ENCODE measurements at places on chromosomes 2 and 18.
A peak's percentile ranks its signal among the peaks of the same experiment; 100 is the strongest.

- DNase-seq = peak; percentile 58
These were observed 35.4 kb downstream of the FASTKD2 start for GRCh38 chr2:206800506-206801417.

- DNase-seq = no peak
These were observed 27.1 kb downstream of the SLC38A11 start for GRCh38 chr2:164928101-164928673.

DNA sequence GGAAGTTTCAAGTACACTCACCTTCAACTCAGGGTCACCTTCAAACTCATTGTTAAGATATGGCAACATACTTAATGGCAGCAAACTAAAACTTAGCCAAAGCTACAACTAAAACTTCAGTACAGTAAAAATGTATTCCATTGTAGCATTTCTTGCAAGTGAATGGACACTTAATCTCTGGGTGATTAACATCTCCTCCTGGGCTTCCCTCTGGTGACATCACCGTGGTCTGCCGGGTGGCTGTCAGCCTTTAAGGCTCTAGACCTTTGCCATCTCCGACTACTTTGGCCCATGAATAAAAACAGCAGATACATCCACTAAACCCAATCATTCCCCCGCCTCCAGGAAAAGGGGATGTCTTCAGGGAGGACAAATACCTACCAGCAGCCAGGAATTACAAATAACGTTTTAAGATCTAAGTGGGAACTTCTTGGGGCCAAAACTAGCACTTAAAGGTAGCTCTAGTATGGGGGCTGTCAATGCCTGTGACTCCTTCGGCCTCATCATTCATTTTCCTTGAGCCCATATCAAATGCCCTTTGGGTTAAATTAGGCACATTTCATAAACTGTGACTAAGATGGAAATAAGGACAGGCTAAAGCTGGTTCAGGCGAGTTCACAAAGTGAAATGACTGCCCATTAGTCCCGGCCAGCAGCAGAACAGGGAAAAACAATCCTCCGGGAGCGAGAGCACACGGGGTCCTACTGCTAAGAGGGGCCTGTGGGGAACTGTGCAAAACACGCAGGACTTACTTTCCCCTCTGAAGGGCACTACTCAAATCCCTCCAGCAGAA, 1.1 kb downstream of the TFCP2L1 start:
- DNase-seq = no peak

DNA sequence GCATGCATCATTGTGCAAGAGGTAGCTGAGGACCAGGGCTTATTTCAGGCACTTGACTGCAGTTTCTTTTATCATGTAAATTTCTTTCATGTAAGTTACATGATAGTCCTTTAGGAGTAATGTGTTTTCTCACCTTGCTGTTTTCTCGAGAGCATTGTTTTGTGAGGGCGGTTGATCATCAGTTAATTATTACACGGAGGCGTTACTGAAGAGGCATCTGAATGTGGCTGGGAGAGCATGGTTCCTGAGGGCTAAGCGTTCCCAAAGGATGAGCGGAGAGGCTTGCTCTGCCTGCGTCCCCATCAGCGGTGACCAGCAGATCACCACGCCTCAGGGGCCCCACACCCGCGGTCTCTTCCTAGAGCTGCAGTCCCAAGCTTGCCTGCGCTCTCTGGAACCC, 156.1 kb upstream of the NFATC1 start:
- DNase-seq = no peak

DNA sequence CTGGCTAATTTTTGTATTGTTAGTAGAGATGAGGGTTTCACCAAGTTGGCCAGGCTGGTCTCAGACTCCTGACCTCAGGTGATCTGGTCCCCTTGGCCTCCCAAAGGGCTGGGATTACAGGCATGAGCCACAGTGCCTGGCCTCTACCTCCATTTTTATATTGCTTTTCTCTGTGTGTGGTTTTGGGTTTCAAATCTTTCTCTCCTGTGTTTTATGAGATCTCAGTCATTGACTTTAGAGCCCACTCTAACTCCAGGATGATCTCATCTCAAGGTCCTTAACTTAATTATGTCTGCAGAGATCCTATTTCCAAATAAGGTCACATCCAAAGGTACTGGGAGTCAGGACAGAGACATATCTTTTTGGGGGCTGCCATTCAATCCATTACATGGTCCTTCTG, 24.7 kb downstream of the ARL4C start:
- DNase-seq = no peak

DNA sequence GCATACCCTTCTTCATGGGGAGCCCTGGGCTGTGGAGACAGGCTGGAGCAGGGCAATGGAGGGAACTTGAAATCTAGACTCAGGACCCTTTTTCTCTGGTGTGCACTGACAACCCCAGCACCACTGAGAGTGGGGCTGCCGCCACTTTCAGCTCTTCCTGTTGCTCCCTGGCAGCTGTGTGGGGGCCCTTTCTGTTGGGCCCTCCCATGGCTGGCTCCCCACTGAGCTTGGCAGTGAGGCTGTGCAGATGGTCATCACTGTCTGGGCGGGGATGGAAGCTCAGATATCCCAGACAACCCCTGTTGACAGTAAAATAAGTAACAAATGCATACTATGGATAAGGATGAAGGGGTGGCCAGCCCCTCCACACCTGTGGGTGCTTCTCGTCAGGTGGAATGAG, 6.7 kb downstream of the MYO7B start:
- DNase-seq = no peak

DNA sequence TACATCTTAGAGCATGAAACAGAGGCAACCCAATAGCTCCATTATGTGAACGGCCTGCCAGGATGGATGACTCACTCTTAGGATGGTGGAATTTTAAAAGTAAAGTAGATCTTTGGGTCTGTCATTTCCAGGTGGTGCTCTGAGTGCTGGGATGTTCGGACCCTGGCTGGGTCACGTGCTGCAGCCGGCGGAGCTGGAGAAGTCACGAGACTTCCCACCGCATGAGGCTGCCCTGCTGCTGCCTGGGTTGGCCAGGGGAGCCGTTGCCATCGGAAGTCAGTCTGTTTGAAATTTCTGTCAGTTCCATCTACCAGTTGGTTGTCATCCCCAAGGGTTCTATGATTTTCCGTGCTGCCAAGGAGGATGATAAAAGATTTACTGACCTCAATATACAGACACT, 93.3 kb upstream of the ALKAL2 start:
- DNase-seq = no peak

GRCh38 chr2:190304404-190304803, 15.2 kb downstream of the HIBCH start:
- DNase-seq = no peak

DNA sequence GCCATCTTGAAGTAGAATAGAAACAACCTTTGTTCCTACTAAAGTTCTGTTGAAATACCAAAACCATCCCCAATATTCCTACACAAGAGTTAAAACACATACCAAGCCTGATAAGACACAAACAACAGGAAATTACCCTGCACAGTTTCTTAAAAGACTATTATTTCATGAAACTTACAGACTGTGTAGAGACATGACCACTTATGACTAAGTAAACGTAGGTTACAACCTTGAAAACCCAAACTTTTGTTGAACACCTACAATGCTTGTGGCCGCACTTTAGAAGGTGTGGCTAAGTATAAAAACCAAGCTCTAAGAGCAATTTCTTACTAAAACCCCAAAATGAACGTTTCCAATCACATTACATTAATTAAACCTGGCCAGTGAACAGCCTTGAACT, 2.0 kb downstream of the SMAD2 start:
- no peak for DNase-seq

DNA sequence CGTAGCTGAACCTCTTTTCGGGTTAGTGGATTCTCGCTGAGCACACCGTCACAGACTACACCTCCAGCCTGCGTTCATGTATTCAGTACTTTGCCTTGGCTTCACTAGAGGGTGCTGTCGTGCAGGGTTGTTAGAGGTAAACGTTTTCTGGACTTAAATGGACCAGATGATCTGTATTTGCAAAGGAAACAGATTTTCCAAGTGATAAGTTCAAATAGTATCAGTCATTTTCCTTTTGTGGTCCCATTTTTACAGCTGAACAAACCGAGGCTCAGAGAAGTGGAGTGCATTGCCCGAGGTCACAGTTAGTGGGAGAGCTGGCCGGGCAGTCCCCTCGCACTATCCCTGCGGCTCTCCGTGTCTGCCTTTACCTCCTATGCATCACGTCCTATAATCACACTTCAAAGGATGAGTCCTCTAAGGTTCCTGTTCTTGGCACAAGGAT, 125.9 kb downstream of the MAP4K4 start:
- no peak for DNase-seq

DNA sequence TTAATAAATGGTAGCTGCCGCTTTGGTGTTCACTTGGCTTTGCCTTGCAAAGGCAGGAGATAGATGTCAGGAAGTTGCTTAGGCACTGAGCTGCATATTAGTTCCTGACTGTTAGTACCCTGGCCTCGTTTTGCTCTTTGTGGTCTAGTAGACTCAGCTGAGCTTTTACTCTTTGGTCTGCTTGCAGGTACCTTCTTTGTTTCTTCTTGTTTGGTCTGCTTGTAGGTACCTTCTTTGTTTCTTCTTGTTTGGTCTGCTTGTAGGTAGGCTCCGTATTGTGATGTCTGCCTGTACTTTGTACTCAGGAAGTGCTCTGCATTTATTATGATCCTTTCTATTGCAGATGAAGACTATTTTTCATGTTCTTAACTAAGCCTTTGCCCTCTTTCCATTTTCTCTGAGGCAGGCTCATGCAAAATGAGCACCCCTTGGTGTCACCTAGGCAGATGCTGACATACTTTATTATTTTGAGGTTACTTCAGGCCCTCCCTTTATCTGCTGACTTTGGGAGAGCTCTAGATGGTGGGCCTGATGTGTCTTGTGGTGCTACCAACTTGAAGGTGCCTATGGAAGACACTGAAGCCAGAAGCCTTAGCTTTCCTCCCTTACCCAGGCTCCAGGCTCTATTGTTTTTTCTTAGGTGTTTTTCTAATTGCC, 6.0 kb downstream of the RPIA start:
- DNase-seq = no peak

GRCh38 chr2:237431372-237431771, 17.4 kb upstream of the COL6A3 start:
- no peak for DNase-seq

DNA sequence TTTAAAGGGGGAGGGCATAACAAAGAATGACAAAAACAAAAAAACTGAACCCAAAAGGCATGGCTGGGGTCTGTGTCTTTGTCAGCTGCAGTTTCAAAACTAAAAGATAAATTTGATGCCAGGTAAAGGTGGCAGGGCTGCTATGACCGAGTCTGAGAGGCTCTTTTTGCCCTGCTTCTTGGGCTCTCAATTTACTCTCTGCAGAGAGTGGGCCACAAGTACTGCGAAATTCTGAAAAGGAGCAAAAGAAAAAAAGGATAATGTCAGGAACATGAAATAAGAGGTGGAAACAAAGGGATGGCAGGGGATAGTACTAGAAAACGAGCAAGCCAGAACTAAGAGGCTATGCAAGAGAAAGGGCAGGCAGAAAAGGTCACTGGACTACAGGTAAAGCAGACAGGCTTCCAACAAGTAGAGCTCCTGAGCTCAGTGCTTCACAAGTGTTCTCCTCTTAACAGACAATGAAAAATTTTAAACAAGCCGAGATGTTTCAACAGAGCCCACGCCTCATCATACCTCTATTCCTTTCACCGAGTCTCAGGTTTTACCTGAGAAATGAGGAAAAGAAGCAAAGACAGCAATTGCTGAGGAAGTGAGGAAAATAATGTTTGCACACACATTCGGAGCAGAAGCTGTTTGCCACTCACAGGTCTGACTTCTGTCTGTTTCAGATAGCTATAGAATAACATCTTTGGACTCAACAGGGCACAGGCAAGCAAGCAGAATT, 7.3 kb downstream of the IRS1 start:
- no peak for DNase-seq

DNA sequence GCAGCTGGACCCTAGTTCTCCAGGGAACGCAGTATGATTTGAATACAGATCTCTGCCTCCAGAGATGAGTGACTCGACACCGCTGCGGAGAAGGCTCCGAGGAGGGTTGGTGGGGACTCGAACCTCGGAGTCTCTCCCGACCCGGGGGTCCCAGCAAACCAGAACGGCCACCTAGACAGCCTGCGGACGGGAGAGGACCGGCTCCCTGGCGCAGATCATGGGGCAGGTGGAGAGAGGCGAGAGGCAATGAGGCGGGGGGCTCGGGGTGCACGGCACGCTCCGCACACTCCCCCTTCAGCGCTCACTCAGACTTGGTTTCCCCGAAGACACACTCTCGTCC, 12.6 kb downstream of the DYSF start:
- no peak for DNase-seq

DNA sequence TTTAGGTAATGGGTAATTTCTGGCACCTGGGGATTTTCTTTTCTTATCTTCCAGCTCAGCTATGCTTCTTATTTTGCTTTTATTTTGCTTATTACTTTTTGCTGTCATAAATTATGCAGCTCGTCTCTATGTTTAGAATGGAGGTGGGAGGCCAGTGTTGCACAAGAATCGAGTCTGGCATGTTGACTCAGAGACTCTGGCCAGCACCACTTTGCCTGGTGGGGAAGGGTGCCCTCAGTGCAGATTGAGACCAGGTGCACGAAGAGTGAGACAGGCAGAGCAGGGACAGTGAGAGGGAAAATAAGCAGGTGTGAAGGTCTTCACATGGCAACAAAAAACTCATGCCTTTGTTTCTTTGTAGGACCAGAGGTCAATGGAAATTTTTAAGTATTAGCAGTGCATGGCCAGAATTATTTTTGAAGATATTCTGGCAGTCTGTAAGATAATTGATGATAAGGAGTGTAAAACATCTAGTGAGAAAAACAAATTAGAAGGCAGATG, 59.2 kb upstream of the SLC5A7 start:
- no peak for DNase-seq

DNA sequence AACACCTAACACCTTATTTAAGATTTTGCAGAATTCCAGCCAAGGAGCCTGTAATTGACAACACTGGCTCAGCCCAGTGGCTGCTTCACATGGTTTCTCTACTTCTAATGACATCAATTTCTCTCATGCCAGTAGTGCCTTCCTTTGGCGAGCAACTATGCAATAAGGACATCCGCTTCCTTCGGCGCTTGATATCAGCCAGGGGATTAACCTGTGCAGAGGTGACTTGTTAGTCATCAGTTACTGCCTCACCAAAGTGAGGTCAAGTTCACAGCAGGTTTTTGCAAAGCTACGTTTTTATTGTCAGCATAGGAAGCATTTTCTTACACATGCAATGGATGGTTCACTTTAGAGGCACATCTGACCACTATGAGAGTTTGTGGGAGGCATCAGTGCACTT, 24.0 kb upstream of the EDAR start:
- no peak for DNase-seq

GRCh38 chr2:204140246-204140645, 203.7 kb downstream of the ICOS start:
- DNase-seq = no peak

- DNase-seq = no peak
These were observed 69.8 kb upstream of the TANK start for GRCh38 chr2:161090411-161090810.

GRCh38 chr2:152385650-152386049, 50.7 kb downstream of the FMNL2 start:
- DNase-seq = peak; percentile 80

DNA sequence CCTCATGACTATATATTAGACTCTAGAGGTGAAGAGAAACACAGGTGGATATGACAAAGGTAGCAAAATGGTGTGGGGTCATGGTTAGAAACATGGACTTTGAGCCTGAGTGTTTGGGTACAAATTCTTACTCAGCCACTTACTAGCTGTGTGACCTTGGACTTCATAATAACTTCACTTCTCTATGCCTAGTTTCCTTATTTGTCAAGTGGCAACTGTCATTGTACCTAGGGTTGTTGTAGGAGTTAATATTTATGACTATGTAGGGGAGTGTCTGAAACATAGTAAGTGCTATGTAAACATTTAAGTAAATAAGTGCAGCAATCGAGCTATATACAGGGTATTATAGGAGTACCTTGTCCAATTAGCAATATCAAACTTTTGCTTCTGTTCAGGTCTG, 49.7 kb upstream of the RAPH1 start:
- no peak for DNase-seq

Data from fibroblast of skin of left quadriceps (primary cell).